ENCODE measurements at places on chromosomes 16 and 17.

- DNase-seq: no peak
These were observed 98.2 kb downstream of the CYLD start for GRCh38 chr16:50839920-50840729.

GRCh38 chr17:78993241-78993956 is 13.7 kb upstream of the LGALS3BP start:
- peak; percentile 67 for DNase-seq

GRCh38 chr17:18285296-18285695 is 24.8 kb downstream of the MIEF2 start:
- DNase-seq: no peak

DNA sequence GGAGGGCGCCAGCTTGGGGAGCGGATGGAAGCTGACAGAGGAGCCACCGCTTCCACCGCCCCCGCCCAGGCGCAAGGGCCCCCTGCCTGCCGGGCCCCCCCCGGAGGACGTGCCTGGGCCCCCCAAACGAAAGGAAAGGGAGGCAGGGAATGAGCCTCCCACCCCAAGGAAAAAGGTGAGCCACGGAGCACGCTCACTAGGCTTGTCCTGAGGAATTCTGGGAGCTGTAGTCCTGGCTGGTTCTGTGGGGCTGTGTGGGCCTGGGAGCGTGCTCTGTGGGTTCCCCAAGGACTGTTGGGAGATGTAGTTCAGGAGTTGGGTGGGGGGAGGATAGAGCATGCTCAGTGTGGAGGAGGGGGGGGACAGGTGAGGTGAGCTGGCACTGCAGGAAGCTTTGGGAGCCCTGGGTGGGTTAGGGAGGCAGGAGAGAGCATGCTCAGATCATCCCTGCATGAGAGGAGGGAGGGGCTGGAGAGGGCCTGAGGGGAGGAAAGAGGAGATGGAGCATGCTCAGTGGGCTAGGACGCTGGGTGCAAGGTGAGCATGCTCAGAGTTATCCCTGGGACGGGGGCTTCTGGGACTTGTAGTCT is 4.5 kb downstream of the FBXL19 start:
- peak; percentile 63 for DNase-seq

DNA sequence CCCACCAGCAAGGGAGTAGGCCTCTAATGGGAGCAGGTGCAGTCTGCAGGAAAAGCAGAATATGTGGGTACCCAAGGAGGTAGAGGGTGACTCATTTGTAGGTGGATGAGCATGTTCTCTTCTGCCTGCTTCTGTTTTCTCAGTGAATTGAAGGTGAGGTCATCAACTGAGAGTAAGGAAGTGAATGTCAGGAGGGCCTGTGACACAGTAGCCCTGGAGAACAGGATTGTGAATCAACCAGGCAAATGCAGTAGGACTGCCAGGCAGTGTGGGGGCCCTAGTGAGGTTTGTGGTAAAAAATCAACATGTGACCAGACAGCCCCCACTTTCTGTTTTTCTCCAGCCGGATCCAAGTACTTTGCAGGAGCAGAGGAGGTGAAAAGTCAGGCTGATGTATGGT is 150.5 kb upstream of the SOX9 start:
- no peak for DNase-seq

DNA sequence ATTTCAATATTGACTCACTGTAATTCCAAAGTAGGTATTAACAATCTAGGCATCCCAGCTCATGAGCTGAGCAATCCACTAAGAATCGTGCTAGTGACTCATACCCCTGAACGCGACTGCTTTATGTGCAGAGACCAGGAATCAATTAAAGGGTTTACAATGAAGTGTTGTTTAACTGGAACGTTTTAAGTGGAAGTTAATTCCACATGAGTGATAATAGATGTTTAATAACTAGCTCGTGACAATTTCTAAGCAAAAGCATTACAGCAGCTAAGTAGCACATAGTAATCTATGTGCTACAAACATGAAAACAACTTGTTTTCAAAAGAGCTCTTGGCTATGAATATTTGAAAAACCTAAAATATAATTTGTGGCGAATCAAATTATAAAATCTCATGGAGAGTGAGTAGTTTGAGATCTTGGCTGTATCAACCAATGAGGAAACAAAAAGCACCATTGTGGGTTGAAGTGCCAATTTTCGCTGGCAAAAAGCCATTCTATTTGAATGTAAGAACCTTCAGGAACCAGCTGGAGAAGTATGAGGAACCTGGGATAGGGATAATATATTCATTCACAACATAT is 9.4 kb downstream of the GJC1 start:
- no peak for DNase-seq

DNA sequence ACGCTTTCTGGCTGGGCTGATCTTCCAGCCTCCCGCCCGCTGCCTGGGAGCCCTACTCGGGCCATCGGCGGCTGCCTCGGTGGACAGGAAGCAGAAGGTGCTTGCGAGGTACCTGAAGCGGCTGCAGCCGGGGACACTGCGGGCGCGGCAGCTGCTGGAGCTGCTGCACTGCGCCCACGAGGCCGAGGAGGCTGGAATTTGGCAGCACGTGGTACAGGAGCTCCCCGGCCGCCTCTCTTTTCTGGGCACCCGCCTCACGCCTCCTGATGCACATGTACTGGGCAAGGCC is 30.7 kb downstream of the CIITA start:
- DNase-seq: no peak

- no peak for DNase-seq
These were observed 389.6 kb downstream of the WWOX start for GRCh38 chr16:78489072-78489471.

DNA sequence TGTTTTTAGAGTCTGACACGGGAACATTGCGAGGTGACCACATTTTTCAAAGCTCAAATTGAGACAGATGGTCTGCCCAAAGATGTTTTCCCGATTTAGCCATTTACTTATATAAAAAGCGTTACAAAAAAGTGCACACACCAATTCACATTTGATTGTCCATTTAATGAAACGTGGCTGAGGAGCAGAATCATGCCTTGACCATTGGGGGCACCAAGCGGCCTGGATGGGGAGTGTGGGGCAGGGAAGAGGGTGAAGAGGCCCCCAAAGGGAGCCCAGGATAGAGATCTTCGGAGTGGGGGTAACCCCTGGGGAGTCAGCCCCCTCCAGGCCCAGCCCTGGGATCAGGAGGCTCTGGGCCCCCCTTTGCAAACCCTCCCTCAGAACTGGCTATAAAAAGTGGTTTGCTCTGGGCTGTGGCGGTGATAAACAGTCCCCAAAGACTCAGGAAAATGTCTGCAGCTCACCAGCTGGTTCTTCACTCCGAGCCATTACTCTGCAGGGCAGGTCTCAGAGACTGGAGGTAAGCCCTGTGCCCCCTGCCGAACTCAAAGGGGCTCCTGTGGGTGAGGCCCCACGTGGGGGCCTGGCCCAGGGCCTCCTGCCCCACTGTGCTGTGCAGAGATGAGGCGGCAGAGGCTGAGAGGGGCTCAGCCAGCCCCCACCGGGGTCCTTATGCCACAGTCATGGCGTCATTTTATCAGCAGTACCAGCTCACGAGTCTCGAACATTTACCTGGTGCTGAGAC is 105.9 kb upstream of the SEC14L1 start:
- no peak for DNase-seq

- no peak for DNase-seq
These were observed 113.4 kb downstream of the ENGASE start for GRCh38 chr17:79188048-79188447.

DNA sequence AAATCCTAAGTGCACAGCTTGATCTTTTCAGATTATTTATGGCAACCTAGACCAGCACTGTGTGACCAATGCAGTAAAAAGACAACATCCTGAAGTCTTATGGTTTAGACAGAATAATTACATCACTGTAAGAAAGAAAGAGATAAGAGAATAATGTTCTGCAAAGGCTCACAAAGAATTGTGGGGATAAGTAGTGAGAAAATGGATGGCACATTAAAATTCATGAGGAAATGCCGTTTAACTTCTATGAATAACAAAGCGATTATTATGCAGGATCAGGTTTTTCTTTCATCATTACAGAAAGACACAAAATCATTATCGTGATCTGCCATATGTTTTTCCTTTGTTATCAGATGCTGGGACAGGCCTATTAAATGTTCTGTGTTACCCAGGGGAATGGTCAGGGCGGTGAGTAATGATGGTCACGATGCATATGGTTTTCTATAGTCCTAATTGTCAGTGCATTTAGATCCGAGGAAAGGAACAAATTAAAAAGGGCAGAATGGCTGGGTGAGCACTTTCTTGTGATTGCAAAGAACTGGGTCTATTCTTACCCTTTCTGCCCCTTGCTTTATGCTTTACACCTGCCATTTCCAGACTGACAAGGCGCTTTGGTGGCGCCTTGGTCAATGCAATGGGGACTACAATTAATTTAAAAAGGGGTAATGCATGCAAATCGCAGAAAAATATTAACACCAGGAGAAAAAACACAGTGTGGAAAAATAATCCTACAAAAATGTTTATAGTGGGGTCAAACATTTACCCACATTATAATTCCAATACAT is 18.1 kb upstream of the DHX40 start:
- DNase-seq: no peak

DNA sequence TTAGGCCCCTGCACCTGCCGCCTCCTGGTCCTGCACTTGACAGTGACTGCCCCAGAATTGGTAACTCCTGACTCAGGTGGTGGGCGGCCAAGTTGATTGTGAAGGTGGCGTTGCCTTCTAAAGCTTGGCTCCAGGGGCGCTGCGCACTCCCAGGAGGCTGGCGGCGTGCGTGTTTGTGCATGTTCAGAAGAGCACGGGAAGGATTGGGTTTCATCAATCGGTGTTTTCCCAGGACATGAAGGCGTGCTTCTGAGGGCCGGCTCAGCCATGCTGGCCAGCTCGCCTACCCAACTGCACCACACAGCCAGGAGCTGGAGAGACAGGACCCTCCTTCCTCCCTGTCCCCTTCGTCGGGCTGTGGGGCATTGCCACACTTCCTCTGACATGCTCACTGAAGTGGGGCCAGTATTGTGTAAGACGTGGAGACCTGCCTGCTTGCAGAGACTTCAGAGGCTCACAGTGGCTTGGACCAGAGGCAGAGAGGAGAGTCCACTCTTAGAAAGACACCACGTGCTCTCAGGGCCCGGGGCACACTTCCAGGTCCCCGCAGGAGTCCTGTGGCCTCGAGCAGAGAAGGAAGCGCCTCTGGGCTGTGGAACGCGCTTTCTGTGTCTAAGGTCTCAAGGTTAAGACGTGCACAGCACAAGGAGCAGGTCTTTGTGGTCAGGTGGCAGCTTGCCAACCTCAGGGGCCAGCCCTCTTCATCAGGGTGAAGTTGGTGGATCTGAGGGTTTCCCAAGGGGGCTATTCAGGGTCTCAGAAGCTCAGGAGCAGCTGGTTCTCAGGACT is 2.8 kb downstream of the RAB40C start:
- DNase-seq: no peak

GRCh38 chr16:31707743-31708335 is 165.8 kb upstream of the ZNF267 start:
- DNase-seq: no peak

DNA sequence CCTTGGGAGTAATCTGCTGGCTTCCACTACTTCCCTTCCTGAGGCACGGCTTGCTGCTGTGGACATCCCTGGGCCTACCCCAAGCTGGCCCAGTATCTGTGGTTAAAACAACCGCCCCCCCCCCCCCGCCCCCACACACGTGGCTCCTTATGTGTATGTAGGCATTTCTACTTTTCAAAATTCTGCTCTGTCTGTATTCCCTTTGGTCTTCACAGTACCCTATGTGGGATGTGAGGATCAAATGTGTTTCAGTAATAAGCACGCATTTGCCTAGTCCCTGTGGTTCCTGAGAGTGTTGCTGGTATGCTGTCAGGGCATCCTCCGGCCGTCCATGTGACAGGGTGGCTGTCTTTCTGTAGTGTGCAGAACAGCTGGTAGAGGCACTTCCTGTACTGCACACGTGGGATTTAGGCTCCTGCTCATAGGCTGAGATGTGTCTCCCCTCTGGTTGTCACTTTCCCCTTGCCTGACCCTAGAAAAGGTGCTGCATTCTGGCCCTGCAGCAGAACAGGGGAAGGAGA is 2.2 kb downstream of the NT5M start:
- peak; percentile 60 for DNase-seq

DNA sequence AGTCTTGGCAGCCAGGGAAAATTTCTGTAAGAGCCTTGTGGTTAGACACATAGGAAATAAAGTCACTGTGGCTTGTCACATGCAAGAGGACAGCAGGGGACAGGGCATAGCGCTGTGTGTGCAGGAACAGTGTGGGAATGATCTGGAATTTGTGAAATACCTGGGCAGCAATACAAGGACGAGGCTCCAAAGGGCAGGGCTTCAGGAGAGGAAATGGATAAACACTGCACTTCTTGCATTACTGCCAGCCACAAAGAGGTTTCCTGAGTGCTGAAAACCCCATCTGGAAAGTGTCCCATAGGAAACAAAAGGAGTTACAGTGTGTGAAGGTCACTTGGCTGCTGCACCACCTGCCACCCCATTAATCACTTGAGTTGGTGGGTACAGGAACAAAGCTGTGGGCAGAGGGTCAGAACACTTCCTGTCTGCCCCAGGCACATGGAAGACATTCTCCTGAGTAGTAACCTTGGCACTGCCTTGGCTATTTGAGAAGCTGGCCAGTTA is 12.1 kb upstream of the HP start:
- no peak for DNase-seq

GRCh38 chr17:77555121-77555591 is 403.3 kb upstream of the TNRC6C start:
- no peak for DNase-seq

GRCh38 chr16:86578611-86579267 is 390 bp downstream of the FOXL1 start:
- DNase-seq: peak; percentile 28

DNA sequence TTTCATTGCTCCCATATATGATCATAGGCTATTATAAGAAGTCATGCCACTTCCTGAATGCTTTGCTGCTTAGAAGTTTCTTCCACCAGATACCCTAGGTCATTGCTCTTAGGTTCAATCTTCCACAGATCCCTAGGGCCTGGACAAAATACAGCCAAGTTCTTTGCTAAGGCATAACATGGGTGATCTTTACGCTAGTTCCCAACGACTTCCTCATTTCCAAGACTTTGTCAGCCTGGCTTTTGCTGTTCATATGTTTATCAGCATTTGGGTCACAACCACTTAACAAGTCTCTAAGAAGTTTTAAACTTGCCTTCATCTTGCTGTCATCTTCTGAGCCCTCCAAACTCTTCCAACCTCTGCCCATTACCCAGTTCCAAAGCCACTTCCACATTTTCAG is 20.1 kb upstream of the DLX3 start:
- DNase-seq: no peak

DNA sequence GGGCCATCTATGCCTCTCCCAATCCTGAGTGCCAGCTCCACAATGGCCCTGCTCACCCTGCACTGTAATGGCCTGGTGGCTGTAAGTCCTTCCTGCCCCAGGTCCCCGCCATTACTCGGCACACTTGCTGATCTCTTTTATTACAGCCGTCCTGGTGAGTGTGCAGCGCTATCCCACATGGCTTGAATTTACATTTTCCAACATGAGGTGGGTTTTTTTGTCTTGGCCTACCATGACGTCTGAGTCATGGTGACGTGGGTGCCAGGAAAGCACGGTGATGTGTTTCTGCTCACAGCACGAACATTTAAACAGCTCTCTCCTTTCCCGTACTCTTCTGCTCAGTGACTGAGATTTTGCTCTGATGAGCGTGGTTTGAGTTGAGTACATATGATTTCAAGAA is 55.2 kb upstream of the FOXF1 start:
- no peak for DNase-seq

All from activated T-cell treated with anti-CD3 and anti-CD28 coated beads, Interleukin-2, amount 50 U/mL, for 24 hours (primary cell).